ENCODE measurements at places on chromosomes 7 and 10.

GRCh38 chr7:122651451-122651850 is 47.5 kb downstream of the RNF133 start:
- no peak for DNase-seq

DNA sequence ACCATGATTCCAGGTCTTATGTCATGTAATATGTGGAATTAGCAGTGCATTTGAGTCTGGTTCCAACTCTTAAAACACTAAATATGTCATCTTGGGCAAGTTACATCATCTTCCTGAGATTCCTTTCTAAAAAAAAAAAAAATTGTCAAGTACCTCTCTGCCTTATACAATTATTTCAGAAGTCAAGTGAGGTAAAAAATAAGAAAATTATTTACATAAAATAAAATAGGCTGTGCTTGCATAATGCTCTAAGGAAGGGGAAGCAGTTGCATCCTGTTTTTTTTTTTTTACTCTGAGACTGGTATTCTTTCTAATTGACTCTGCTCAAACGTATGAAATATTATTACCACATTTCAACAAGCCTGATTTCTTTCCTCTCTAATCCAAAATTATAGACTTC is 55.1 kb upstream of the SEMA3A start:
- DNase-seq = no peak

- no peak for DNase-seq
These were observed 1.1 kb downstream of the CYP26A1 start for GRCh38 chr10:93074597-93075368.

DNA sequence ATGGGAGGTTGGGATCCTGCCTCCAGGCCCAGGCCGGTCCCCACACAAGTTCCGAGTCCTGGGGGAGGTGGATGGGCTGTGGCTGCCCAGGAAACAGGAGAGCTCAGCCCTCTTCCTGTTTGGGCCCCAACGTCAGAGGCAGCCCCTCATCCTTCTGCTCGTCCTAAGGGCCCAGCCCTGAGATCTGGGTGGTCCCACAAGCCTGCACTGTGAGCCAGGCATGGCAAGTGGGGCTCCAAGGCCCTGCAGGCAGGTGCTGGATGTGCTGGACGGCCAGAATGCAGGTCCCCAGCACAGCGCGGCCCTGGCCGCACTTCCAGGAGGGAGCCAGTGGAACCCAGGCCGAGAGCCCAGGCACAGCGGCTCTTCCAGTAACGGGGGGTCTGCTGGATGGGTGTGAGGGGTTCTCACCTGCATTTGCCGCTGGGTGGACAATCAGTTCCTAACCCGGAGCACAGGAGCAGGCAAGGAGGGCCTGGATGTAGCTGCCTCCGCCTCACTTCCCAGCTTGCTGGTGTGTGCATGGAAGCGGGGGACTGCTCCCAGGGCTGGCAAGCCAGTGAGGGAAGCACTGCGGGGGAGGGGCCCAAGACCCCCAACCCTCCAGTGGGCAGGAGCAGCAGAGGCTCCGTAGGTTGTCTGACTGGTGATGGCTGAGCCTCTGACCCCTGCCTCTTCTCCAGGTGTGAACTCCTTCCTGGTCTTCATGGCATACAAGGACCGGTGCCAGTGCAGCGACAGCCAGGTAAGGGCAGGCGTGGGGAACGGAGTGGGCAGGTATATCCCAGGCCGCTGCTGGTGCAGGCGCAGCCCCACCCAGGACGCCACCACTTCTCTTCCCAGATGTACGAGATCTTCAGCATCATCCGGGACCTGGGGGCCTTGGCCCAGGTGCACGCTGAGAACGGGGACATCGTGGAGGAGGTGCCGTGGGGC is 9.7 kb downstream of the DPYSL4 start:
- no peak for DNase-seq

DNA sequence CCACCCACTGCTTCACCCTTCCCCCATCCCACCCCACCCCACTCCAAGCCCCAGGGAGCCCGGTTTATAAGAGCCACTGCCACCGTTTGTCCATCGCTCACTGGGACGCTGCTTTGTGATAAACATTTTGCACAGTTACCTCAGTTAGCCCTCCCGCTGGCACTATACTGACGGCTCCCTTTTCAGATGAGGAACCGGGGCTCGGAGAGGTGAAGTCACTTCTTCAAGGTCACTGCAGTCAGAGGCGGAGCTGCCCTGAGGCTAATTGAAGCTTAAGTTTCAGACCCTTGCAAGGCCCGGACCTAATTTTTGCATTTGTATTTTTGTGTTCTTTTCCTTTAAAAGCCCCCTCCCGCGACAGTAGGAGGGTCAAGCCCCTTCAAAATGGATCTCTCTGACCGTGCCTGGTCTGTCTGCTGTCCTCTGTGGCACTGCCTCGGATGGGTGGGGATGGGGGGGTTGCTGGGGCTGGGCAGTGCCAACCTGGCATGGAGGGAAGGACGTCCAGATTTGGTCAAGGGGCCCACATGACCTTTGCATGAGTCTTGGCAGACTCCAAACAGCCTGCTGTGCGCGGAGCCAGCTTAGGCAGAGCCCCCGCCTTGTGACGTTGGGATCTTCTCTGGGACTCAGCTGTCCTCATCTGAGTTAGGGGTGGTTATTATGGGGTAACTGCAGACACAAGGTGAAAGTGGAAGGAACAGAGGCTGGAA is 17.7 kb upstream of the NODAL start:
- no peak for DNase-seq

DNA sequence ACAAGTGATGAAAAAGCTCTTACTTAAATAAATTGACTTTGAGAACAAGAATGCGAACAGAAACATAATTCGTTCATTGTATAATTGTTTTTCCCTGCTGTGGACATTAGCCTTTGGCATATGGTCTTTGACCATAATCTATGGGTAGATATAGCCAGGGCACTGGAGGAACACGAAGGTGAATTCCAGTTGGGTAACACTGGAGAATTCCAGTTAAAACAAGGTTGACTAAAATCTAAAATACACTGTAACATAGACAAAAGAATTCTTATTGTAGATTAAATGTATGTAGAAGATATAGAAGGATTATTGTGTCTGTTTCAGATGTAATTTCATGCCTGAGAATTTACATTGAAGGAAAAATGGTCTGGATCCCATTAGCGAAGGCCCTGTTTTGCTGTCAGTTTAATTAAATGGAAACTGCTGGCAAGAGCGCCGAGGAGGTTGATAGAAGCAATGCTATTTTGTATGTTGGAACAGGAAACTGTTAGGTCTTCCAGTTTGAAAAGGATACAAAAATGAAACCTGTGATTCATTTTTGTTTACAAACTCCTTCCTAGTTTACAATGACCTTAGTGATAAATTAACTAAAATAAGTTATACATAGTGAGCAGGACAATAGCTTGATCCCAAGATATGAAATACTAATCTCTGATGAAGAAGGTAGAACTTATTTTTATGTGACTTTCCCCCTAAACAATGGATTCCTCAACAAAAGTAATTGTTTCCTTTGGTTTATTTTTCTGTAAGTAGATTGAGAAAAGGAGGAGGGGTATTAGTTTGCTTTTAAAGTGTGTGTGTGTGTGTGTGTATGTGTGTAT is 68.9 kb downstream of the ARID5B start:
- no peak for DNase-seq

GRCh38 chr10:29681676-29682448 is 47.1 kb upstream of the SVIL start:
- DNase-seq = peak; percentile 23

- DNase-seq = no peak
These were observed 54.5 kb downstream of the PARD3 start for GRCh38 chr10:34760606-34761005.

DNA sequence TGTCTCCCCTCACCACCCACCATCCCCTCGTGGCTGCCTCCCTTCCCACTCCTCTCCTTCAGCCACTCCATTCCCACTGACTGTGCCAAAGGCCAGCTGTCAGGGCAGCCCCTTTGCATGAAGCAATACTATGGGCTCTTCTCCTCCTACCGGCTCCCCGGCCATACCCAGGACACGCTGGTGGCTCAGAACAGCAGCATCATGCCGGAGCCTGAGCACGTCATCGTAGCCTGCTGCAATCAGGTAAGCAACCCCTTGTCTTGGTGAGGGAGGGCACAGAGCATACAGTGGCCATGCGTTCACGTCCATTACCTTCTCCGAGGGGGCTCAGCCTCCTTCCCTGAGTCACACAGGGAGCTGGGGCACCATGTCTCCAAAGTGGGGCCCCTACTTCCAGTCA is 11.6 kb downstream of the CHAT start:
- no peak for DNase-seq

DNA sequence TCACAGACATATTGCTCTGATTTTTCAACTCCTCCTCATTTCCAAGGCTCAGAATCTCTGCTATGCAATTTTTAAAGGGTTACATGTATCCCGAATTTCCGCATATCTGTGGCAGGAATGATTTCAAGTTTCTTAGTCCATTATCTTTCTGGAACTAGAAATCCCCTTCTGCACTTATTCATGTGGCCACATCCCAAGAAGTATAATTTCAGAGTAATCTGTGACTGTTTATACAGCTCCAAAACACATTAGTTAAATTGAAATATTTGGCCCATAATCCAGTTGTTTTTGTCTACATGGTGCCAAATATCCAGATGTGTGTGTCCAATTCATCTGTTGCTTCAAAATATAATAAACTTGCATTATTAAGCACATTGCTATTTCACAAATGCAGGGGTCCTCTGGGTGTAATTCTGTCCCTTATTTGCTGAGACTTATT is 271.2 kb downstream of the ARHGAP12 start:
- no peak for DNase-seq

- no peak for DNase-seq
These were observed 1.1 kb upstream of the SFXN4 start for GRCh38 chr10:119166564-119166963.

GRCh38 chr10:61299841-61300240 is 153.3 kb downstream of the TMEM26 start:
- no peak for DNase-seq

DNA sequence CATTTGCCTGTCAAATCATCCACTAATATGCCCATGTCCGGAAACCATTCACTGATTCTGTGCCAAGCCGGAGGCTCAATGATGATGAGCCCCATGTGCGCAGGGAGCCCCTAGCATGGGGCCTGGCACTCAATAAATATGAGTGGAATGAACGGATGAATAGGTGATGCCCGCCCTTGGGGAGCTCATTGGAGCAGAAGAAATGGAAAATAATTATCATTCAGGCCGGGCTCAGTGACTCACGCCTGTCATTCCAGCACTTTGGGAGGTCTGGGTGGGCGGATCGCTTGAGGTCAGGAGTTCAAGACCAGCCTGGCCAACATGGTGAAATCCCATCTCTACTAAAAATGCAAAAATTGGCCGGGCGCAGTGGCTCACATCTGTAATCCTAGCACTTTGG is 11.0 kb downstream of the RHBDD2 start:
- no peak for DNase-seq

GRCh38 chr10:55426138-55426537 is 625.1 kb upstream of the PCDH15 start:
- no peak for DNase-seq
